ENCODE measurements at places on chromosomes 12 and 14.

DNA sequence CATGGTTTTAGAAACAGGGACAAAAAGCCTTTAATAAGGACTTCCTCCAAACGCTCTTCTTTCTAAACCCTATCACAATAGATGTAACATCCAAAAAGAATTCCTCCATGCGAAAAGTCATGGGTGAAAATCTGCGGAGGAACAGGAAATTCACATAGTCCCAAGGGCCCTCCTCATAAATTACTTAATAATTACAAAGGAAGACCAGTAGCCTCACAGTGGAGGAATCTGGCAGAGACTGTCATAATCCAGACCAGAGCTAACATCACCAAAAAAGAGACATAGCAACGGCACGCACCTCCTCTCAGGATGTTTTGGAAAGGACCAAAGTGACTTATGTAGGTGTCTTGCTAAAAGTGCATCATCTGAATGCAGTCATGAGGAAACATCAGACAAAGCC is 165.7 kb downstream of the ANO2 start:
- DNase-seq = no peak

DNA sequence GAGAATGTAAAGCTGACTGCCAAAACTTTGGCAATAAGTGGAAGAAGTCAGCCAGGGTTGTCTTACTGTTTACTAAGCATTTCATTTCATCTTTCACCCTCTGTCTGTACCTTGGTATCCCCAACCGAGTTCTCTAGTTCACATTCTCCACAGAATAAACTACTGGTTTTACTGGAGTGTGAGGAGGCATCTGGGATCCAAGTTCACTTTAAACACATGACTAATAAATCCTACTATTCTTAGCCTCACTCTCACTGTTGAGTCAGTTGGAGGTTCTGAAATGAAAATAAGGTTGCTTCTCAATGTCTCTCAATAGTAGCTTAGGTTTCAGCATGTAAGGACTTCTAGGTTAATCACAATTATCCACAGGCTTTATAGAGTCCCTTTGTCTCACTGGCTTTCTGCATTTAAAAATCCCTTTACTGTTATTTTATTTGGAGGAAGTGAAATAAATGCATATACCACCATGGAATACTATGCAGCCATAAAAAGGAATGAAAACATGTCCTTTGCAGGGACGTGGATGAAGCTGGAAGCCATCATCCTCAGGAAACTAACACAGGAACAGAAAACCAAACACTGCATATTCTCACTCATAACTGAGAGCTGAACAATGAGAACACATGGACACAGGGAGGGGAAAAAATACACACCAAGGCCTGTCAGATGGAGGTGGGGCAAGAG is 95.8 kb downstream of the EPS8 start:
- DNase-seq = peak; percentile 51

DNA sequence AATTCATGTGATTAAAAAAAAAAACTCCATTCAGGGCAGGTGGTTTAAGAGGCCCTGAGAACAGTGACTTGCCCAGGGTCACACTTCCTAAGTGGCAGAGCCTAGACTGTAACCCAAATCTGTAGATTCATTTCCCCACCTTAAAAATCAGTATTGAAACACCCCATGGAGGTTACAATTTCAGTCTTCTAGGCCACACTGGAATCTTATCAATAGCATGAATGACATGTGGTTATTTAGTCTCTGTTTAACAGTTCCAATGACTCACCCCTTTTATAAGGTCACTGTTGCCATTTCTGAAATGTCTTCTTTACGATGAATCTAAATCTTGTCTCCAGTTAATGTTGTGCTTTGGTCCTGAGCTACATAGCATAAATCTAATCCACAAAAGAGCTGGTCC is 262.3 kb upstream of the GRIP1 start:
- DNase-seq = no peak

DNA sequence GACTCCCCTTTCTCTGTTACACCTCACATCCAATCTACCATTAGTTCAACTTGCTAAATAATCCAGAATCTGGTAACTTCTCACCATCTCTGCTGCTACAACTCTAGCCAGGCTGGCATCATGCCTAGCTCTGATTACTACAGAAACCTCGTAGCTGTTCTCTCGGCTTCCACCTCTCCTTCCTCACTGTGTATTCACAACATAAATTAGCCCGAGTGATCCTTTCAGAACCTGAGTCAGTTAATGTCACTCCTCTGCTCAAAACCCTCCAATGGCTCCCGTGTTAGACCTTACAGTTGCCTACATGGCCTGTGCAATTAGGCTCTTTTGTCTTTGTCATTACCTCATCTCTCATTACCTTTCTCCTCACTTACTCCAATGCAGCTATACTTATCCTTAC is 139.4 kb downstream of the PDE3A start:
- DNase-seq = no peak

GRCh38 chr14:67111022-67111421 is 78.2 kb upstream of the GARIN2 start:
- DNase-seq = no peak

DNA sequence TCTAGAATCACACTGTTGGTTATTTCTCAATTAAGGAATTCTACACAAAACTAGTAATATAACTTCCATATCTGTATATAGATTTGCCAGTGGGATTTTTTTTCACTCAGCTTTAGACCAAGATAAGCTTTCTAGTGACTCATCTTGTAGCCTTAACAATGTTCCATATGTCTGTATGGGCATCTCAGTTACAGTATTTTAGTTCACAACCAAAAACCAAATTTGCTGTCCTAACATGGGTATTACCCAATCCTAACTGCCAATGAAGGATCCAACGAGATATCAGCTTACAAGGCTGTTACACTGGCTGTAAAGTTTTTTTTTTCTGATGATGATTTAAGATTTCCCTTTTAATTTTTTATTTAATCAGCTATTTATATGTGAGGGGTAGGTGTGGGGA is 31.5 kb upstream of the KRR1 start:
- DNase-seq = peak; percentile 11

DNA sequence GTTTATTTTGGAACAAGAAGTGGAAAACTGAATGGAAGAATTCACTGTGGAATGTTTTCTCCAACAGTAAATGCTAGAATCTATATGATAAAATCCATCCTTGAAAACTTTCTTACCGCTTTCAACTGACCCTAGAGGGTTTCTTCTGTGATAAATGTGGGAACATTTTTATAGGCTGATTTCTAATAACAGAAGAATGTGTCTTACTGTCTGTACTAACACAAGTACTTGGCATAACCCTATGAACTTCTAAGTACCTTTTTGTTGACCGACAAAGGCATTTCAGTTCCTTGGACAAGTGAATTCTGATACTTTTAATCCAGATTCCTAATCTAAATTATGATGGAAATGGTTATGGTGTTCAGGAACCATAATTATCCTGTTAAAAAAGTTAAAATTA is 1109.7 kb upstream of the FLRT2 start:
- DNase-seq = peak; percentile 55

DNA sequence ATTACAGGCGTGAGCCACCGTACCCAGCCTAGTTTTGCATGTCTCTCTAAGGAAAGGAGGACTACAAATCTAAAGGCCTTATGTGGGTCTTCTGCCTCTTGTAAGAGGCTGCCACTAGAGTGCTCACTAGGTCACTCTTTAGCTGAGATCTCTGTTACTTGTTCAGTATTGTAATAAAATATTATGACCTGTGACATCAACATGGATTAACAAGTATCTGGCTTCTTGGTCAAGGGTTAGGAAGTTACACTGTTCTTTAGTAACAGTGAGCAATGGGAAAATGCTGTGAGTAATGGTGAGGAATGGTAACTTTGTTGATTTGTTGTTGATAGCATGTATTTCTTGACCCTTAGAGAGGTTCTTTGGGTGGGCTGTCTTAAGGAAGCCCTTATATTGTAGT is 50.5 kb downstream of the ERC1 start:
- no peak for DNase-seq

DNA sequence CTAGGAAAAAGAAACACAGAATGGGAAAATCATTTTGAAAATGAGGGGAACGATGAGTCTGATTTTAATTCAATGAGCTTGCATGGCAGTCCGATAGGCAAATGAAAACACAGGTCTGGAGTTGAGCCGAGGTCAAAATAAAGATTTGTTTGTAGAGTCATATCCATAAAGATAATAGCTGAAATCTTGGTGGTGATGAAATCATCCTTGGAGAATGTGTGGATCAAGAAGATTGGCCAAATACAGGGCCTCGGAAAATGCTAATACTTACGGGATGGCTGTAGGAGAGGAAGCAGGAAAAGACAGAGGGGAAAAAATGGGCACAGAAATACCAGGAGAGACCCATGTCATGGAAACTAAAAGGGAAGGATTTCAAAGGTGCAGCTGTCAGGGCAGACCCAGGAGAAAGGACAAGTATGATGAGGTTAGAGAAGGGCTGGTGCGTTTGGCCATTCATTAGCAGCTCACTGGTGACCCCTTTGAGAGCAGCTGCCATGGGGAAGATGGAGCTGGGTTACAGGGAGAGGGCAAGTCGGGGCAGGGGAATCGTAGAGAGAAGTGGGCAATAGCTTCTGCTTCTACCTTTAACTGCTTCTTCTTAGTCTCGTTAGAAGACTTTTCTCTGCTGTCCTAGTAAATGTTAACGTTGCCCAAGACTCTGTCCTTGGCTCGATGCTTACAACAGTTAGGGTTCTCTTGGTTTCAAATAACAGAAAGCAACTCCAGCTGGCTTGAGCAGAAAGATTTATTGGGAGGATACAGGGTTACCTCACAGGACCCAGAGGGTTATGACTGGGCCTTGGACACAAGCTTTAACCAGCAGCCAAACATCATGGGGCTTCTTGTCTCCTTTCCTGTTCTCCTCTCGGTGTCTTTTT is 161.8 kb downstream of the EFCAB11 start:
- peak; percentile 50 for DNase-seq

- no peak for DNase-seq
Measured at GRCh38 chr12:63450816-63451215, 217.5 kb downstream of the DPY19L2 start.

GRCh38 chr14:69921052-69921451 is 41.8 kb downstream of the SMOC1 start:
- peak; percentile 12 for DNase-seq

GRCh38 chr12:54521293-54522060 is 23.9 kb downstream of the NCKAP1L start:
- DNase-seq = no peak

DNA sequence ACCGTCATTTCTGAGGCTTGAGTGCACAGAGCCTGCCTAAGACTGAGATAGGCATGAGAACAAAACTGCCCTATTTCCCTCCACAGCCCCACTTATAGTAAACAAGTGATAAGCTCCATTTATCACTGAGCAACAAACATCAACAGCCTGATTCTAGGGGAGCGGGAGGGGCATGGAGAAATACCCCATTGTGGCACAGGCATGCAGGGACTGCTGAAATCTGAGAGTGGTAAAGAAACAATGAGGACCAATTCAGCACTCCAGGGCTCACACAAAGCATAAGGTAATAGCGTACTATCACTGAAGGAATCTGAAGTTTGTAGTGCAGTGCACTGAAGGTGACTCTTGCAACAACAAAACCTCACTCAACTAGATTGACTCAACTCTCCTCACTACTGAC is 186.7 kb downstream of the ANO2 start:
- DNase-seq = no peak

DNA sequence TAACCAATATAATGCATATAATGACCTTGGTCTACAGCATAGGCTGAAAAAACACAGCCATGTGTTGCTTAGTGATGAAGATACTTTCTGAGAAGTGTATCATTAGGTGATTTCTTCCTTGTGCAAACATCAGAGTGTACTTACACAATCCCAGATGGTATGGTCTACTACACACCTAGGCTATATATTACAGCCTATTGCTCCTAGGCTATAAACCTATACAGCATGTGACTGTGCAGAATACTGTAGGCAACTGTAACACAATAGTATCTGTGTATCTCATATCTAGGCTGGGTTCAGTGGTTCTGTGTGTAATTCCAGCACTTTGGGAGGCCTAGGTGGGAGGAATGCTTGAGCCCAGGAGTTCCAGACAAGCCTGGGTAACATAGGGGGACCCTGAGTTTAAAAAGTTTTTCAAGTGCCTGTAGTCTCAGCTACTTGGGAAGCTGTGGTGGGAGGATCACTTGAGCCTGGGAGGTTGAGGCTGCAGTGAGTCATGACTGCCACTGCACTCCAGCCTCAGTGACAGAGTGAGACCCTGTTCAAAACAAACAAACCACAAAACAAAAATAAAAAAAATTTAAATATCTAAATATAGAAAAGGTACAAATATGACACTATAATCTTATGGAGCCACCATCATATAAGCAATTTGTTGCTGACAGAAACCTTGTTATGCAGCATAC is 66.6 kb downstream of the GRIP1 start:
- no peak for DNase-seq

- DNase-seq = no peak
Measured at GRCh38 chr12:57593187-57593586, 2.2 kb downstream of the PIP4K2C start.

GRCh38 chr12:49341777-49342065 is 4.7 kb upstream of the C1QL4 start:
- DNase-seq = no peak

DNA sequence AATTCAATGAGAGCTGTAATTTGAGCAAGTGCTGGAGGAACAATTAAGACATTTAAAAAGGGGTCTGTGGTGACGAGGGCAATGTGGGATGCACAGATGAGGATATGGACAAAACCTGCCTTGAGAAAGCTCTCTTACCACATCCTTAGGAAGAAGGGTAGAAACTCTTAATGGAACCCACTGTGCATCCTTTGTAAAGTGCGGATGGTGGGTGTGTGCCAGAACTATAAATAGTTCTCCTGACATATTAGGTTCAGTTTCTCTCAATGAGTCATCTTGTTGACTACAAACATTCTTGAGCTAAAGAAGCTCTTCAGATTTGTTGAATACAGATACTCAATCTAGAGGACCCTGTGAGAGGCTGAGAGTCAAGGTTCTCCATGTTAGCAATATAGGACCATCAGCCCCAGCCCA is 106.1 kb upstream of the ANO4 start:
- DNase-seq = no peak

DNA sequence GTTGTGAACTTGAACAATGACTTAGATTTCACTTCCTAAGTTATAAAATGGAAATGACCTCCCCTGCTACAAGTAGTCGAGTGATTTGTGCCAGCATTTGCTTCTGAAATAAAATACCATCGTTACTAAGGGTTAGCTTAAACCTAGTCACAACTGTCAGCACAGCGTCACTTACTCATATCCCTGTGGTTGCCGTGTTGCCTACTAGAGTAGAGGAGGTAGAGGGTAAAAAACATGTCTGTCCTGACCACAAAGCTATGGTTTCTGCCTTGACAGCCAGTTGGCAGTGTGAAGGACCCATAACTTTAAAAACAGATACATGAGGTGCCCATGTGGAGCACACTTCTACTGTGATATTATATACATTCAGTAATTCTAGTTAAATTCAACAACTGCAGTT is 234.2 kb upstream of the RGS6 start:
- peak; percentile 51 for DNase-seq

GRCh38 chr12:262817-263216 is at the start of gene SLC6A13:
SLC6A13 (minus strand) TSS chr12:262836; CDS start chr12:260052, 2,784 bp downstream.
- DNase-seq = peak; percentile 19

GRCh38 chr12:101671833-101672232 is 25.6 kb upstream of the CHPT1 start:
- no peak for DNase-seq

GRCh38 chr14:104293851-104294627 is 155.7 kb downstream of the KIF26A start:
- DNase-seq = no peak

GRCh38 chr12:102992297-102992696 is 34.8 kb downstream of the ASCL1 start:
- no peak for DNase-seq

All from fibroblast of skin of right biceps (primary cell).